ENCODE measurements at places on chromosomes 7 and 10.

- no peak for DNase-seq
These were observed 34.5 kb downstream of the ASB13 start for GRCh38 chr10:5631936-5632335.

GRCh38 chr10:102118867-102119266, 1.3 kb downstream of the LDB1 start:
- peak; percentile 15 for DNase-seq

GRCh38 chr10:89474452-89474851, 60.1 kb downstream of the IFIT5 start:
- no peak for DNase-seq

DNA sequence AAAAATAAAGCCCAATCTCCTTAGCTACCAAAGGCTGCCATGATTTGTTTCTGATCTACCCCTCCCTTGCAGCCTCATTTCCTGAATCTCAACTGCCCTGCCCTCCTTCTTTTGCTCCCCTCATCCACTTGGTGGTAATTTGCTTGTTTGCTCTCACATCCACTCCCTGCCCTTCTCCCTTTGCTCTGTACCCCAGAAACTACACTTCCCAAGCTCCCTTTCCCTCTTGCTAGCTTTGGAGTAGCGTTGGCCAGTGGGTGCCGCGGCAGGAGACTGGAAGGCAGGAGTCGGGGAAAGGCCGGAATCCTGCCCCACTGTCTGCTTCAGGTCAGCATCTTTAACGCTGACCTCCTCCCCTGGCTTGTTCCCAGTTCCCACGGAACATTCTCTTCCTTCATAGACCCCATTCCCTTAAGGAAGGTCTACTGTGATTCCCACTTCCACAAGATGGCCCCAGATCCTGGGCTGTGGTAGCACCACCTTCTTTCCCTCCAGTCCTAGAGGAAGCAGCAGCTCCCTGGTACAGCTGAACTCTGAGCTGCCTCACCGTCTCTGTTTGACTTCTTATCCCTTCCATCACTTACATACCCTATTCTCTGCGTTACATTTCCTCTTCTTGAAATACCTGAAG, 79.1 kb downstream of the PIK3CG start:
- no peak for DNase-seq

DNA sequence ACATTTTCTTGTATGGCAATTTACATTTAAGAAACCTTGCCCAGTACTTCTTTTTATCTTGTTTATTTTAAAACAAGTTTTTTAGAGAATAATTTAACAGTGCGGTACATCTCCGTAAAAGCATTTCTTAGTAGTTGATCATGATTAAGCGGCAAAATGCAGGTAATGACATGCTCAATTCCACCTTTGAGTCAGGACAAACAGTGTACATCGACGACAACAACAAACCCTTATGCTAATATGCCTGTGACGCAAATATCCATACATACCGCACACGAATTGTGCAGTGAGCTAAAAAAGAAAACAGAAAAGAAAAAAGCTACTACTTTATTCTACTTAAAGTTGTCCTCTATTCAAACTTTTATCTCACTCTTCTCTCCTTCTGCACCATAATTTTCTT, 1.9 kb downstream of the MAGI2 start:
- DNase-seq: no peak

- DNase-seq: no peak
These were observed 212.7 kb upstream of the KCND2 start for GRCh38 chr7:120060281-120060680.

GRCh38 chr10:69061305-69062161, 26.4 kb upstream of the SRGN start:
- DNase-seq: peak; percentile 13

GRCh38 chr10:100888957-100889356, 23.8 kb upstream of the SLF2 start:
- DNase-seq: no peak

- no peak for DNase-seq
These were observed 80.5 kb downstream of the KCNMA1 start for GRCh38 chr10:77556990-77557601.

DNA sequence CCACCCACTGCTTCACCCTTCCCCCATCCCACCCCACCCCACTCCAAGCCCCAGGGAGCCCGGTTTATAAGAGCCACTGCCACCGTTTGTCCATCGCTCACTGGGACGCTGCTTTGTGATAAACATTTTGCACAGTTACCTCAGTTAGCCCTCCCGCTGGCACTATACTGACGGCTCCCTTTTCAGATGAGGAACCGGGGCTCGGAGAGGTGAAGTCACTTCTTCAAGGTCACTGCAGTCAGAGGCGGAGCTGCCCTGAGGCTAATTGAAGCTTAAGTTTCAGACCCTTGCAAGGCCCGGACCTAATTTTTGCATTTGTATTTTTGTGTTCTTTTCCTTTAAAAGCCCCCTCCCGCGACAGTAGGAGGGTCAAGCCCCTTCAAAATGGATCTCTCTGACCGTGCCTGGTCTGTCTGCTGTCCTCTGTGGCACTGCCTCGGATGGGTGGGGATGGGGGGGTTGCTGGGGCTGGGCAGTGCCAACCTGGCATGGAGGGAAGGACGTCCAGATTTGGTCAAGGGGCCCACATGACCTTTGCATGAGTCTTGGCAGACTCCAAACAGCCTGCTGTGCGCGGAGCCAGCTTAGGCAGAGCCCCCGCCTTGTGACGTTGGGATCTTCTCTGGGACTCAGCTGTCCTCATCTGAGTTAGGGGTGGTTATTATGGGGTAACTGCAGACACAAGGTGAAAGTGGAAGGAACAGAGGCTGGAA, 17.7 kb upstream of the NODAL start:
- no peak for DNase-seq

DNA sequence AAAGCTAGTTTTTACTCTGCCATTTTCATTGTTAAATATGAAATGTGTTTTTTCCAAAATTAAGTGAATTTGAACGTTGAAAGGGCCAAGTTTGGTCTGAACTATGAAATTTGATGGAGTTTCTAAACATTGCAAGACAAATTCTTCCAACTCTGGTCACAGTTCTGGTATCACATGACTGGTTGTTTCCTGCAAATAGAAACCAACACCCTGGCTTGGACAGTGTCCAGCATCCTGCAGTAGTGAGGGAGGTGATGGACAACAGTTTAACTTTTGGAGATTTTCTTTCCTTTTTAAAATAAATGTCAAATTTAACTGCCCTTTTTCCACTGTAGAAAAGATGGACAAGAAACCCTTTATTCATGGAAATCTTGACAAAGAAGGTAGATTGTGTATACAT, 54.8 kb upstream of the AGBL3 start:
- no peak for DNase-seq

DNA sequence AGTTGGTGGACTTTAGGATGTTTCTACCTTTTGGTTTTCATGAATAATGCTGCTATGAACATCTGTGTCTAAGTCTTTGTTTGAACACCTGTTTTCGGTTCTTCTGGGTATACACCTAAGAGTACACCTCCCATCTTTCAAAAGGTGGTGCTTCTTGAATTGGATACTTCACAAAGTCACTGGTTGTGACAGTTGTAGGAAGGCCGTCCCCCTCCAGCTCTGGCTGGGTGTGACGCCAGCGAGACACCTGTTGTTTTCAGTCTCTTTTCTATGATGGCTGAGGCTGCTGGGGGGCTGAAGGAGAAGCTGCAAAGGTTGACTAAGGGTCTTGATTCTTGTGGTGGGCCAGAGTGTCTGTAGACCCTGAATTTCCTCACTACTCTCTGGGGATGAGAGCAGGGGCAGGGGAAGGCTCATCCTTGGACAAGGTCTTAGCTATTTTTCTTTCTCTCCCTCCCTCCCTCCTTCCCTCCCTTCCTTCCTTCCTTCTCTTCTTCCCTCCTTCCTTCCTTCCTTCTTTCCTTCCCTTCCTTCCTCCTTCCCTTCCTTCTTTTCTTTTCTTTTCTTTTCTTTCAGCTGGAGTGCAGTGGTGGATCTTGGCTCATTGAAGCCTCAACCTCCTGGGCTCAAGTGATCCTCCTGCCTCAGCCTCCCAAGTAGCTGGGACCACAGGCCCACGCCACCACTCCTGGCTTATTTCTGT, 5.6 kb downstream of the NEURL1 start:
- no peak for DNase-seq

- no peak for DNase-seq
These were observed 99.6 kb downstream of the CHST15 start for GRCh38 chr10:123993534-123994416.

- DNase-seq: no peak
These were observed 11.7 kb upstream of the CALML3 start for GRCh38 chr10:5512881-5513612.

DNA sequence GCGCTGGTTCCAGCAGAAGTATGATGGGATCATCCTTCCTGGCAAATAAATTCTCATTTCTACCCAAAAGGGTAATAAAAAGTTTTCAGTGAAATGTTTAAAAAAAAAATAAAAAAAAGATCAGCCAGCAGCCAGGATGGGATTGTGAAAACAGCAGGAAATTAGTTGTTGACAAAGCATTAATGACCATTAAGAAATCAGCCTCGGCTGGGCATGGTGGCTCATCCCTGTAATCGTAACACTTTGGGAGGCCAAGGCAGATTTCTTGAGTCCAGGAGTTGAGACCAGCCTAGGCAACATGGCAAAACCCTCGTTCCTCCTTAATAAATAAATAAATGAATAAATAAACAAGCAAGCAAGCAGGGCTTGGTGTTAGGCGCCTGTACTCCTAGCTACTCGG, 82.6 kb downstream of the PTEN start:
- DNase-seq: no peak

- DNase-seq: peak; percentile 46
These were observed 123.4 kb downstream of the NT5C2 start for GRCh38 chr10:103069453-103070331.

- peak; percentile 52 for DNase-seq
These were observed 168.9 kb downstream of the NRF1 start for GRCh38 chr7:129780257-129780973.

DNA sequence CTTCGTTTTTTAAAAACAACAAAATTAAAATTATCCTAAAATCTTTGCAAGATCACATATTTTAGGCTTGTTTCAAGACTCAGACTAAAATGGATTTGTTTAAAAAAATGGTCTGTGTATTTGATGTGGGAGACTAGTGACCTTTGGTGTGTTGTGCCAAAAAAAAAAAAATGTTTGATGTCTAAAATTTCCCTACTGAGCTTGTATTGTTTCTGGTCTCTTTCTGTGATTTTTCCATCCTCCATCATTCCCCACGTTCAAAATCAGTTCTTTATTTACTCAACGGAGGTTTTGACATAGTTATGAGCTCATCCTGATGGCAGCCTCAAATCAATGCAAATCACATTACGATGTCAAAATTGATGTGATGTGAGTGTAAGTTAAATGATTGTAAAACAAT, 326.2 kb downstream of the RNLS start:
- no peak for DNase-seq

DNA sequence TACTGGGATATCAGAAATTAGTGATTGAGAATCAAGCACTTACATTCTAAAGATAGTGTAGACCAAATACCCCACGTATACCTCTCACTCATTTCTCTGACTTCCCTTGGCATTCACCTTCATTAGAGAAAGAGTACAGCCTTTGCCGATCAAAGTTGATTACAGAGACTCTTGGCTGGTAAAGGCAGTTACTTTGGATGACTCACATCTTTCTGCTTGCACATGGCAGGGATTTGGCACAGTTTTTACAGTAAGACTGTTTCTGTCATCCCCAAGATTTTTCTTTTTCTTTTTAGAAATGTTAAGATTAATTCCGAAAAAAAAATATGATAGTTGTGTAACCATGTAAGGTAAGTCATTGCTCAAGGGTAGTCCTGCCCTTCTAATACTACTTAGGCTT, 143.0 kb downstream of the TSPAN12 start:
- no peak for DNase-seq

- no peak for DNase-seq
These were observed 1160.9 kb upstream of the LRRN3 start for GRCh38 chr7:109930049-109930448.

DNA sequence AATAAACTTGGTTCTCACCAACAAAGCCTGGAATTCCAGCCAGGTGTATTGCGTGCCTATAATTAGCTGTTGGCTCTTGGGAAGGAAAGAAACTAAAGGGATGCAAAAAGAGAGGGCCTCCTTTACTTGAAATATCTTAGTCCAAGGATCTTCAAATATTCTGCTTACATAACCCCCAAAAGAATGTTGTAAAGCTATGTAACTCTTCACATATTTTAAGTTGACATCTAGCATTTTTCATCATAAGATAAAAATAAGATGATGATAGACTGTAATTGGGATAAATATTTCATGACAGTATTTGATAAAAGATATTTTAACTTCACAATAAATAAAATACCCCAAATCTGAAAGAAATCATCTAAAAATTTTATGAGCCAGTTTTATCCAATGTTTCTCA, 52.5 kb upstream of the SEPTIN7 start:
- DNase-seq: no peak

GRCh38 chr7:129401228-129401966, 32.8 kb upstream of the STRIP2 start:
- DNase-seq: no peak

- no peak for DNase-seq
These were observed 13.4 kb downstream of the PRKAG2 start for GRCh38 chr7:151863386-151864079.

GRCh38 chr10:114970515-114970914, 32.5 kb downstream of the TRUB1 start:
- DNase-seq: no peak

- DNase-seq: no peak
These were observed 5.1 kb upstream of the TSPAN12 start for GRCh38 chr7:120862987-120863590.

- no peak for DNase-seq
These were observed 17.2 kb downstream of the ANK3 start for GRCh38 chr10:60372436-60372835.

GRCh38 chr7:19262826-19263225, 117.6 kb upstream of the FERD3L start:
- DNase-seq: no peak

DNA sequence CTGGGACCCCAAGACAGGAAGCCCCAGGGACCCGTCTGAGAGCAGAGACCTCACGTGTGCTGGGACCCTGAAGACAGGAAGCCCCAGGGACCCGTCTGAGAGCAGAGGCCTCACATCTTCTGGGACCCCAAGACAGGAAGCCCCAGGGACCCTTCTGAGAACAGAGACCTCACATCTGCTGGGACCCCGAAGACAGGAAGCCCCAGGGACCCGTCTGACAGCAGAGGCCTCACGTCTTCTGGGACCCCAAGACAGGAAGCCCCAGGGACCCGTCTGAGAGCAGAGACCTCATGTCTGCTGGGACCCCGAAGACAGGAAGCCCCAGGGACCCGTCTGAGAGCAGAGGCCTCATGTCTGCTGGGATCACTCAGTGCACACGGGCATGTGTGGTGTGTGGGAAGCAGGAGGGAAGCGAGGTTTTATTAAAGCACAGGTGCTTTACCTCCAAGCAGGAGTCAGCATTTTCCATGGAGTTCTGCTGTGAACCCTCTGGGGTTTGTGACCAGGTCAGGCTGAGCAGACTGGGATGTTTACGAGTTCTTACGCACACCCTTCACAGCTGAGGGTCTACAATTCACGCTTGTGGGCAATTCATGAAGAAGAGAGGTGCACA, 590.6 kb downstream of the DNAJB6 start:
- no peak for DNase-seq

GRCh38 chr7:116172353-116172752, 38.0 kb upstream of the TES start:
- no peak for DNase-seq

DNA sequence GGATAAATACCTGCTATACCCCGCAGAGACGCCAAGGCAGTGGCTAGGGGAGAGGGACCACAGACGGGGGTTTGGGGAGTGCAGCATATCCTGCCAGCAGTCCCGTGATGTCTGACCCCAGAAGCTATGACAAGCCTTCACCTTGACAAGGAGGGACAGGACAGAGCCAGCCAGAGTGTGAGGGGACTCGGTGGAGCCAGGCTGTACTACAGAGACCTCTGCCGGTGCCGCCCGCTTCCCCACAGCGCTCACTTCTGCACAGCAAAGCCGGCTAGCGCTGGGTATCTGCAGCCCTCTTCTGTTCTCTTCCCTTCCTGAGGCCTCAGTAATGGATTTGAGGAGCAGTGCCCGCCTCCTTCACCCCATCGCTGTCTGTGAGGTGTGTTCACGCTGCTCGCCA, 47.0 kb upstream of the PFKP start:
- no peak for DNase-seq
